Stimulated activated CD4-positive, alpha-beta T cell treated with anti-CD3 and anti-CD28 coated beads, Interleukin-15, amount 100 ng/mL, for 48 hours (primary cell): ENCODE measurements at places on chromosomes 2 and 18.

GRCh38 chr2:222076973-222077690 lies 221.7 kb downstream of the PAX3 start:
- DNase-seq, result no peak

- no peak for DNase-seq
Observed at GRCh38 chr2:221817052-221817451, 244.9 kb upstream of the EPHA4 start.

- no peak for DNase-seq
Observed at GRCh38 chr2:196182439-196183171, 11.2 kb upstream of the STK17B start.

GRCh38 chr2:54866868-54867267 lies 143.4 kb downstream of the EML6 start:
- DNase-seq, result no peak

- DNase-seq, result no peak
Observed at GRCh38 chr2:99949530-99949929, 192.9 kb downstream of the AFF3 start.

DNA sequence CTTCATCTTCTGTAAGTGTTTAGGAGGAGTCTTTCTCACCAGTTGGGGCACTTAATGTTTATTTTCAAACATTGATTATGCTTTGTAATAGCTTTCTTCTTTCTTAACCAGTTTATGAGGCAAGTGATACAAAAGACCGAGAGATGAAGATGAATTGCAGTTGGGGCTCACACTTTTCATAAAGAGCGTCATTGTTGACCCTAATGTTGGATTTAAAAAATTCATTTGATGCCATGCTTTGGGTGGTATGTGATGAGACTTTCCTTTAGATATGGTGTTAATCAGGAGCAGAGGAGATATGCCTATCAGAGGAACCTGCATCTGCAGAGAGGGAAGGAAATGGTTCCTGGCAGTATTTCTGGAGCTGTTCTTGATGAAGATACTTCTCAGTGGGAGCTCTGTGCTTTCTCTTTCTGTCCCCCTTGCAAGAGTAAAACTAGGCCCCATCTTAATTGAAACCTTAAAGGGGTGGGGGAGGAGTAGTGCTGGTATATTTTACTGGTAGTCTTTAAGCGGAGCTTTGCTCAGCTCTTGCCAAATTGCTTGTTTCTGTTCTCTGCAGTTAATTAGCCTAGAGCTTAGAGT lies 2.3 kb downstream of the EML4 start:
- DNase-seq, result no peak

GRCh38 chr2:239606741-239607516 lies 206.1 kb upstream of the HDAC4 start:
- no peak for DNase-seq

GRCh38 chr18:48422947-48423378 lies 13.8 kb upstream of the ZBTB7C start:
- DNase-seq, result no peak
